PC-9 (cell line): ENCODE measurements at places on chromosomes 2 and 18. TPM values are rescaled to one million over a fixed set of nuclear protein-coding genes. Genes with fewer than 3 reads are reported as not detected.

Gene ING5
- total RNA-seq: 79.7 and 106 TPM in 2 replicates

Gene ZRANB3
- total RNA-seq: 10.4 and 11.3 TPM in 2 replicates

DNA sequence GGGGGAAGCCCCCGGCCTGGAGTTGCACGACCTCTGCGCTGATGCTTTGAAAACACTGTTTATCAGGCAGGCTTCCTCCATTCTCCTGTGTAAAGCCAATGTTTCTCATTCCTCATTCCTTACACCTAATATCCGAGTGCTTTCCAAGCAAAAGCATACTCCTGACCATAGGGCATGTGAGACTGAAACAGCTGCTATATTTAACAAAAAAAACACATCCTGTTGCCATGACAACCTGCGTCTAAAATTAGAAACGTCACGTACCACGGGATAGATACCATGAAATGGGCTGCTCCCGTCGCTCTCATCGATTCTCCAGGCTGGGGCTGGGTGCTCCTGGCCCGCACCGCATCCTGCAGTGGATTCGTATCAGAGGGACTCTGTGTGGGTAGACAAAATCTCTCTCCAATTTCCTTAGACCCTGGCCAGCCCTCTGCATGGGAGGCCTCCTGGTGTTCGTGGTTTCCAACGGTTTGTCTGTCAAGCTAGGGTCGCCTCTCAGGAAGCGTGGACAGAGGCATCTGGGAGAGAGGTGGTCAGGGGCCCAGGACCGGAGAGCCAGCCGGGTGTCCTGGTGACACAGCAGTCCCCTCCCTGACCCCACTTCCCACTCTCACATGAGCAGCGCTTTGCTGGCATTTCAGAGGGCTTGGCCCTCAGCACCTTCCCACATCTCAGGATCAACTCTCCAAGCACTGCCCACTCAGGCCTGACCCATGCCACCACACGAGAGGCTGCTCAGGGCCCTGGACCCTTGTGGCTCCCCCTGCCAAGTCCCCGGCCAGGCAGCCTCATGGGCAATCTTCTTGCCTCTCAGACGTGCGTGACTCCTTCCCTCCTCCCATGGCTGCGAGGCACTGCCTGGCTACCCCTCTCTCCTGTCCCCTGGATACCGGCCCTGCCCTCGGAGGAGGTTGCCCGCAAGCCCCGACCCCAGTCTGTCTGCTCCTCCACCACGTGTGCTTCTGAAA lies 268.1 kb downstream of the NDUFA10 start:
- DNase-seq: no peak

DNA sequence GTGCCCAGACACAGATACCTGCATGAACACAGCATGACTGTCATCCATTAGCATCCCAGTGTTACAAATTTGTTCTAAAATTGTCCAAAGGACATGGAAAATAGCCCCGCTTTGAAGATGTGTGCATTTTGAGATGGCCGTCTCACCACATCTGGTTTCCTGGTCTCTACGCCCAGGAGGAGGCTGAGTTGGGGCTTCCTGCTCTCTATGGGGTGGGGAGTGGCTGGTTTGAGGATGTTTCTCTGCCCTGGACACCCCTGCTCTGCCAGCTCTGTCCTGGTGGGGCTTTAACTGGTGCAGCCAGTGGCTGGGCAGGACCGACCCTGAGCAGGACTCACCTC lies 74.6 kb upstream of the SMAD7 start:
- DNase-seq: no peak

Gene CDC42EP3
- total RNA-seq: 41.6 and 54.1 TPM in 2 replicates

Gene SNORC
- total RNA-seq: 10.4 and 20.0 TPM in 2 replicates

GRCh38 chr2:106859498-106859897 lies 26.5 kb downstream of the ST6GAL2 start:
- DNase-seq: no peak

Gene SULT1C3
- total RNA-seq: not detected in 2 replicates

- no peak for DNase-seq
Measured at GRCh38 chr2:211875488-211875887, 663.1 kb downstream of the ERBB4 start.

- no peak for DNase-seq
Measured at GRCh38 chr2:109368798-109369197, 239.8 kb downstream of the SH3RF3 start.

Gene ZEB2
- total RNA-seq: 0.09 and 0.95 TPM in 2 replicates

DNA sequence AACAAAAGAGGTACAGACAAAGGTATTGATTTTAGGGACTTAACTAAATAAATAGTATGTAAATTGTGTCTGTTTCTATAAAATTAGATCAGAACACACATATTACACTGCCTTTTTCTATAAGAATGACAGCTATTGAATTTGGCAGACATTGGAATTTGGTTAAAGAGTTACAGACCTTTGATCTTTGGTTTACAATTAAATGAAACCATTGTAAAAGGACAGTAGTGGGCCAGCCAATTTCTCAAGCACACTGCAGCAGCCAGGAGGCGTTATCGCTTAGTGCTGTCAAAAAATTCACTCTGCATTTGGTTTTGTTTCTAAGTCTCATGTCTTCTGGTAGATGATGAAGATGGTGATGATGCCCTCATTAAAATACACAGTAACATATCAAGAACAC lies 175.9 kb downstream of the NR4A2 start:
- DNase-seq: no peak

GRCh38 chr2:217527590-217528202 lies 475.1 kb downstream of the TNS1 start:
- no peak for DNase-seq

Gene WNT6
- total RNA-seq: 0.33 and 0.45 TPM in 2 replicates

Gene LOXL3
- 3.1 and 5.0 TPM in 2 replicates for total RNA-seq

- no peak for DNase-seq
Measured at GRCh38 chr2:45786030-45786835, 134.8 kb downstream of the PRKCE start.

Gene REEP1
- total RNA-seq: 0.25 and 0.31 TPM in 2 replicates

DNA sequence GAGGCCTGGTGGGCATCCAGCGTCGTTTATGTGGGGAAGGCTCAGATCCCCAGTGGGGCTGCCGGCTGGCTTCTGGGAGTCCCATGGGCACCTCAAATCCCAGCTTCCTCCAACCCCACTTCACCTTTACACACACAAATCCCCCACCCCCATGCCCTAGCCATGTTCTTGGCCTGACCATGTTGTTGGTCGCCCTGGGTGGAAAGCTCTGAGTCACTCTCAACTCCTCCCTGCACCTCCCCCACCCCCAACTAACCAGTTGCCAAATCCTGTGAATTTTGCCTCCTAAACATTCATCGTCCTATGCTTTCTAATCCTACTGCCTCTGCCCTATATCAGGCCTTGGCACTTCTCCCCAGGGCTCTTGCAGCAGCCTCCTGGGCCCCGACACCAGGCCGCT lies 6.4 kb downstream of the TNS1 start:
- DNase-seq: no peak

DNA sequence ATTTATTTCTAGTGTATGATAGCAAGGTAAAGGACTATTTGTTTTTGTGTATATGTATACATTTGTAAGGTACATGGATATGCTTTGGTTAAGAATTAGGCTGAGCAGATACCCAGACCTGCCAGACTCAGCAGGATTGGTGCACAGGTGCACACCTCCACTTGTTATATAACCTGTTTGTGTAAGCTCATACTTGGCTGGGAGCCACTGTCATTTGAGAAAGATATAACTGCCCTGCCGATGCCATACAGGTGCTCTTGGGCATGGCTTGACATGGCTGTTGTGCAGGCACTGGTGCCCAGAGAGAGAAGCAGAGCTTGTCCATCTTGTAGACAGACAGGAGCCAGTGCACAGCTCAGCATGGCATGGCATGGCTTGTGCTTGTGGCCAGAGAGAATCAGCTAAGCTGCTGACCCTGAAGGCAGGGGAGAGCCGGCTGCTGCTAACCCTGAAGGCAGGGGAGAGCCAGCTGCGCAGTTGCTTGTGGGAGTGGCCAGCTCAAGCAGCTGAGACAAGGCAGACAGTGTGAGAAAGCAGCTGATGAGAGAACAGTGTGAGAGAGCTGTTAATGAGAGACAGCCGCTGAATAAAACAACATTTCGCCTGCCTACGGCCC lies 136.5 kb downstream of the RNF144A start:
- no peak for DNase-seq

Gene ASPRV1
- 0.30 and 0.48 TPM in 2 replicates for total RNA-seq

Gene YIPF4
- 40.9 and 42.4 TPM in 2 replicates for total RNA-seq

- DNase-seq: no peak
Measured at GRCh38 chr2:226355600-226355999, 444.0 kb downstream of the IRS1 start.

DNA sequence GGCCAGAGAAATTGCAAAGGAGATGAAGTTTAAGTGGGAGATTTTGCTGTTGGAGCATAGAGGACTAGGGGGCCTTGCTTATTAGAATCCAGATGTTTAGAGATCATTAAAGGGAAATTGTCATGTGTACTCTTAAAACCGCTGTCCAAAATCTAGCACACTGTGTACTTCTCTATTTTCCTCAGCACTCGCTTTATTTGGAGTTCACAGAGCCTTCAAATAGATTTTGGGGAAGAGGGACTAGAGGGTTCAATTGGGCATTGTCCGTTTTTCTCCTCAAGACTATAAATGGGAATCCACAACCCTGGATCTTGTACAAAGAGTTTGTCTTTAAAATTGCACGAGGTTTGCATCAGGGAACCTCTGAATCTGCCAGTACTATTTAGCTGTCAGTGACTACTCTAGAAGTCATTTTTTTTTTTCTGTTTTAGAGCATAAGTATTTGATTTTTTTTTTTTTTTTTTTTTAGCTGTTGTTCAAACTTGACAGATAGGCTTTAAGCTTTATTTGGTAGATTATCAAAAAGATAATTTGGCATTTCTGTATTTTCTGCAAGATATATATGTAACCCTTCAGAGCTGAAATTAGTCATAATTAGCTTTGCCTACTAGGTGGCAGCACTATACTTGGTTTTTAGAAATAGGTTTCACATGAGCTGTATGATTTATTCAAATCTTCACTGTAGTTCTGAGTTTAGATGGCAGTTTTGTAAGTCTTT lies 14.2 kb downstream of the PMS1 start:
- DNase-seq: no peak

Gene ADD2
- total RNA-seq: 3.5 and 3.8 TPM in 2 replicates

DNA sequence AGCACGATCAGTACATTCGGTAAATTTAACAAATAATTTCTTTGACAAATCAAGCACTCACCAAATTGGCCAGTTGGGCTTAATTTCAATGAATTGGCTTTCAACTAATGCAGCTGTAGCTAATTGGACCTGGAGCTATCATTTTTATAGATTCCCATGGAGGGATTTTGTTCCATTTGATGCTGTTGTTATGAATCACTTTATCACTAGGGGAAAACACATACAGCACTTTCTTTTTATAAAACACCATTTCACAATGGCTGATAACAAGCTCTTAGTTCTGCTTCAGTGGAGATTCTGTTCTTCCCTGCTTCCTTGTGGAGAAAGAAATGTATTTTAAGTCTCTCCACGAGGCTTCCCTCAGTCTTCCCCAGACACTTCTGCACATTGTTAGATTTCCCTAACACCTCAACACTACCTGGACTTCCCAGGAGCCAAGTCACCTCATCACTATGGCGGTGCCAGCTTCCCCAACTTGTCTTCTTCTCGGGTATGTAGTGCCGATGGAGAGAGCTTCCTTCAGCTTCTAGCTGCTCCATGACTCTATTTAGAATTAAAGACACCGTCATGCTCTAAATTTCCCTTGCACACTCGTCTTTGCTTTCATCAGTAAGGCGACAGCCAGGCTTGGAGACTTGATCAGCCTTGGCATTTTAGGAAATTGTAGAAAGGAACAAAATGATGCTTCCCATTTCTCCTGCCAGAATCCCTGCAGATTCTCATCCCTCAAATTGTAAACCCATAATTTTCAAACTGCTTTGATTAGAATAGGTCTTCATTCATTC lies 72.0 kb downstream of the INPP5D start:
- DNase-seq: peak; percentile 61

GRCh38 chr2:117833911-117834310 lies 19.4 kb downstream of the DDX18 start:
- DNase-seq: no peak

DNA sequence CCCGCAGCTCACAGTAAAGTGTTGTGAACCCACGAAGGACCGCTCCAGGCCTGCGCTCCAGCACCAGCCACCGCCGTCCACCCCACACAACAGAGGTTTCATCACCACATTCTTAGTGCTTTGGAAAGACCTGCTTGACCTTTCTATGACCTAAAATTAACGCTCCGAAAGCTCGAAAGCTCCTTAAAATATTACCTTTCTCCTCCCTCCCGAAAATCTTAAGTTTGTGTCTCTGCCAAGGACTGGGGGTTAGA lies 149.2 kb downstream of the TWIST2 start:
- DNase-seq: no peak

GRCh38 chr18:72468021-72468710 lies 76.0 kb downstream of the CBLN2 start:
- DNase-seq: no peak

- DNase-seq: no peak
Measured at GRCh38 chr2:29917781-29918180, 3.6 kb downstream of the ALK start.

Gene TRIM43
- total RNA-seq: not detected in 2 replicates

- no peak for DNase-seq
Measured at GRCh38 chr2:39535636-39536185, 98.6 kb upstream of the MAP4K3 start.

GRCh38 chr2:79695248-79695647 lies 182.4 kb downstream of the CTNNA2 start:
- DNase-seq: no peak

DNA sequence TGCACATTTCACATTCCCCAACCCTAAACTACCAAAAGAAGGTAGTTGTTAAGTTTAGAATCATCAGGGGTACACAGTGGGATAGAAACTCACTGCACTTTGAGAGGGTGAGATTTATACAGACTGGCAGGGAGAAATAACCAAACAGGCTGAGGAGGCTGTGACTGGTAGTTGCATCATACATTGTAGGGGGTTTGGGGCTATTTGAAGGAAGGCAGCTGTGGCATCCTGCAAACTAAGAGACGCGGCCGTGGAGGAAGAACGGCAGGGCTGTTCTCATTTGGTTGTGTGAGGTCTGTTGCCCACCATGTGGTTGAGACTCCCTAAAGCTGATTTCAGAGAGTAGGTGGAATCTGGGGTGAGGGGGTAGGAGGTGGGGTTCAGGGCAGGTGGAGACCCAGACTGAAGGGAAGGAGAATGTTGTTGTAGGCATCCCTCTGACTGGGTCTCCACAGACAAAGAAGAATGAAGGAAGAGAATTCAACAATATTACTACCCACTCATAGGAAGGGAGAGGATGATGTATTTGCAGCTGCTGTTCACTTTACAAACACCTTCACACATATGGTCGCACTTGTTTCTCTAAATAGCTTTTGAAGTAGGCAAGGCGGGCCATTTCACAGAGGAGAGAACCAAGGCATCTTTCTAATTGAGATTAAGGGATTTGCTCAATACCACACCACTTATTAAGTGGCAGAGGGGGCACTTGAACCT lies 170.9 kb upstream of the SIX2 start:
- DNase-seq: no peak

- DNase-seq: no peak
Measured at GRCh38 chr2:54599914-54600313, 123.5 kb upstream of the EML6 start.

GRCh38 chr2:157746234-157746950 lies 117.7 kb upstream of the ACVR1C start:
- no peak for DNase-seq

Gene LYPD6B
- total RNA-seq: 10.0 and 12.7 TPM in 2 replicates

DNA sequence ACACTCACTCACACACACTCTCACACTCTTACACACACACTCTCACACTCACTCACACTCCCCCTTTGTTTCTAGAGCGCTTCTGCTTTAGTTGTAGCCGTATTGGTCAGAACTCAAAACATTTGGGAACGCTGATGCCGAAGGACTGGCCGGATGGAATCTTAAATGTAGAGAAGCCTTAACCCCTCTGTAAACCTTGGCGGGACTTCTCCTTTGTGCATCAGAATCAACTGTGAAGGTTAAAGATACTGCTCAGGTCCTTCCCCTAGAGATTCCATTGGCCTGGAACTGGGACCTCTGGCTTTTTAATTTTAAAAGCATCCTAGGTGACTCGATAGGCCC lies 18.3 kb downstream of the SH3BP4 start:
- DNase-seq: peak; percentile 33
